Stimulated activated CD4-positive, alpha-beta T cell treated with anti-CD3 and anti-CD28 coated beads, Interleukin-15, amount 100 ng/mL, for 1 hour (primary cell): ENCODE measurements at places on chromosomes 1 and 21.

GRCh38 chr1:228094432-228095016 is 8.6 kb downstream of the C1orf35 start:
- no peak for DNase-seq

- DNase-seq, result no peak
Observed at GRCh38 chr1:96721053-96721415, 550 bp upstream of the PTBP2 start.

DNA sequence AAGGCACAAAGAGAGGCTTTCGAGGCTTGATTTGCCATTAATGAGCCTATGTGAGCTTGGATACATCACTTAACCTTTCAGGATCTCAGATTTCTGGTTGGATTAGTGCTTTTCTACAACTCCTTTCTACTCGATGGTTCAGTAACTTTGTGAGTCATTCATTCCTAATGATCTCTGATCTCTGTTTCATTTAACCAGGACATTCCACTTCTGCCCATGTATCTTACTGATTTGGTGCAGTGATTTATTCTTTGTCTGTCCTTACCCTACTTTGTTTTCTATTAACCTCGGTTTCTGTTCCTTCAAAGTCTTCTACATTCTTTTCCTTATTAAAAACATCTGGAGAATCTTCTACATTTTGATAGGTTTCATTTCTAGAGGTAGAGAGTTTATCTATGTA is 94.6 kb upstream of the ZBTB18 start:
- no peak for DNase-seq

- DNase-seq, result no peak
Observed at GRCh38 chr1:3125078-3125477, 56.1 kb downstream of the PRDM16 start.

DNA sequence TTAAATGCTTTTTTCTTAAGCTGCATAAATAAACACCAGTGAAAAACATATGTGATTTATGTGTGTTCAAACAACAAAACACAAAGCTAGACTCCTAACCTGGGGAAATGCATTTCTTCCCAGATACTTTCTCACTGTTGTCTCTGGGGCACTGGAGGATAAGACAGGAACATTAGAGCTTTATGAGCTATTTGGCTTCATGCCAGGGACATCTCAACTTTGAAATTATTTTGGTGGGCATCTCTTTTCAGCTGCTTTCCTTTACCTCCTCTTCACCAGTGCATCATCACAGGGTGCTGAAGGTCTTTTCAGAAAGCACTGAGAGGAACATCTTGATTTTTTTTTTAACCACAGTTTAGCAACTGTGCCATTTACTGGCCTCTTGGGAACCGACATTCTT is 212.9 kb downstream of the DNM3 start:
- no peak for DNase-seq
